ENCODE measurements at places on chromosomes 6 and 20.

DNA sequence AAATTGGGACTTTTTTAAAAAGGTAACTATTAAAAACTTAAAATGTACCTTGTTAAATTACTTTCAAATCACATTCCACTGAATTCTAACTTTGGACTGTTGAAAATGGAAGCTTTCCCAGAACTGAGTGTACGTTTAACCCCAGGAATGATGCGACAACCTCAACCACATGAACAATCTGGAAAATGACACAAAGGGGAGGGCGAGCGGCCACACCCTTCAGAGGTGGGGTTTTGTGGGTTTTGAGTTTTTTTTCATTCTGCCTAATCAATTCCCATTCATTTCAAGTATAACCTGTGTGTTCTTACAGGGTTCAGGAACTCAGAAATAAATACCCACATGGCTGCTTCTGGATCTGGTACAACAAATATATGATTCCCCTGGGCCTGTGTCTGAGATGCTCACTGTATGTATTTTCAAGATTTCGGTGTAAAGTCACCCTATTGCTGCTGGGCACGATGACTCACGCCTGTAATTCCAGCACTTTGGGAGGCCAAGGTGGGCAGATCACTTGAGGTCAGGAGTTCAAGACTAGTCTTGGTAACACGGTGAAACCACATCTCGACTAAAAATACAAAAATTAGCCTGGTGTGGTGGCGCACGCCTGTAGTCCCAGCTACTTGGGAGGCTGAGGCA, 21.6 kb downstream of the CNKSR3 start:
- DNase-seq = no peak

DNA sequence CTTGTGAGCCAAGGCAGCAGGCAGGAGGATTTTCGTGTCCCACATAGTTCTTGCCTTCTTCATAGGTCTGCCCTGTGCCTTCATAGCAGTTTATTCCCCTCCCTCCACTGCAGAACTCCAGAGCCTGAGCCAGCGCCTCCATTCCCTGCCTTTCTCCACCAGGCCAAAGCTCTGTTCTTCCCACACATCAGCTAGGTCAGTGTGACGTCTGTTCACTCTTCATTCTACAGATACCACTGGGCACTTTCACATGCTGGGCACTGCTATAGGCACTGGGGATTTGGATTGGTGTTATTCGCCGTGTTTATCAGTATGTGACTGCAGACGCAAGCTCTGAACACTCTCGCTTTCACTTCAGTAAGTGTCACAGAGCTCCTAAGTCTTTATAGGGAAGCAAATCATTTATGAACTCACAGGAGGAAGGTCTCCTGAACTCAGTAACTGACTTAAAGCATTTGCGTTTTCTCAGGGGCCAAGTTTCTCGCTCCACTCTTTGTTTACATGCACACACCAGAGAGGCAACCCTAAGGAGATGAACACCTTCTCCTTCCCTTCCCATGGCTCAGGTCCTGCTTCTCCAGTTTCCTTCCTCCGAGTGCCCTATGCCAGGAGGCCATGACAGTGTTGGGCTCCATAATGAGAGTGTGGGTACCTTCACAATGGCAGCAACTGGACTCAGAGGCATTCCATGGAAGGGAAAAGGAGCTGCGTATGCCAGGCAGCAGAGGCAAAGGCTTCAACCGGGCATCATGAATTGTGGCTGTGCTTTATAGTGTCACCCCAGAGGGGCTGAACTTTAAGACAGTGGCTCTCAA, 6.3 kb upstream of the APMAP start:
- DNase-seq = no peak

GRCh38 chr6:158257781-158258180, 54.5 kb upstream of the TULP4 start:
- DNase-seq = no peak

- peak; percentile 15 for DNase-seq
Measured at GRCh38 chr6:11712760-11713159, 65.8 kb downstream of the ADTRP start.

GRCh38 chr6:137044366-137045221, at the start of gene IL20RA:
IL20RA (minus strand) TSS chr6:137044965; CDS start chr6:137044728, 237 bp downstream.
- DNase-seq = no peak

- no peak for DNase-seq
Measured at GRCh38 chr20:2195614-2196013, 94.0 kb downstream of the STK35 start.

DNA sequence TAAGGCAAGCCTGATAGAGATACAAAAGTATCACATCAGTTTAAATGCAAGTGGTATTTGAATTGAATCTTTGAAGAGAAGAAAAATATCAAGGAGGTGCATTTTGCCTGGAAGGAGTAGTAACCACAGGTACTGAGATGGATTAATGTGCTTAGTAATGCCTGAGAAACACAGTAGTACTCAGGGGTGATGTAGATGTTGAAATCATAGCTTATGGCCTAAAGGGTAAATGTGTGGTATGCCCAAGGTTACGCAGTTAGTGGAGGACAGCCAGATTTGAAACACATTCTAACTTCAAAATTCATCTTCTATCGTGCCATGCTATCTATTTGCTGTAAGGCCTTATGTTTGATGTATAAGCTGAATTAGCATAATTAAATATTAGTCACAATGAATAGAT, 55.9 kb downstream of the STXBP5 start:
- no peak for DNase-seq

GRCh38 chr20:46634528-46634927, 16.7 kb downstream of the SLC13A3 start:
- DNase-seq = no peak

DNA sequence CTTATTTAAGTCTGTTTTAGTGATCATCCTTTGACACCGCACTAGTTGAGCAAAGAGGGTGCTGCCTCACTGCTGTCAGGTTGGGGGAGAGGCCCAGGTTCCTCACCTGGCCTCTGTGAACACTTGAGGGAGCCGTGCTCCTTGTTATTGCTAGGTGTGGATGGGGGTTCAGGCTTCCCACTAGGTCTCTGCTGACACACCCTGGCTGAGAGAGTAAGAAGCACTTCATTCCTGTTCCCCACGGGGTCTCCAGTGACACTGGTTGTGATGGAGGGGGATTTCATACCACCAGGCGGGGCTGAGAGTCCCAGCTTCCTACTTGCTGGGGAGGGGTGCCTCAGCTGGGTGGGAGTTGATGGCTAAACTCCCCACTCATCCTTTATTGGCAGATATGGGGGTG, 11.1 kb upstream of the NOTCH4 start:
- DNase-seq = no peak

DNA sequence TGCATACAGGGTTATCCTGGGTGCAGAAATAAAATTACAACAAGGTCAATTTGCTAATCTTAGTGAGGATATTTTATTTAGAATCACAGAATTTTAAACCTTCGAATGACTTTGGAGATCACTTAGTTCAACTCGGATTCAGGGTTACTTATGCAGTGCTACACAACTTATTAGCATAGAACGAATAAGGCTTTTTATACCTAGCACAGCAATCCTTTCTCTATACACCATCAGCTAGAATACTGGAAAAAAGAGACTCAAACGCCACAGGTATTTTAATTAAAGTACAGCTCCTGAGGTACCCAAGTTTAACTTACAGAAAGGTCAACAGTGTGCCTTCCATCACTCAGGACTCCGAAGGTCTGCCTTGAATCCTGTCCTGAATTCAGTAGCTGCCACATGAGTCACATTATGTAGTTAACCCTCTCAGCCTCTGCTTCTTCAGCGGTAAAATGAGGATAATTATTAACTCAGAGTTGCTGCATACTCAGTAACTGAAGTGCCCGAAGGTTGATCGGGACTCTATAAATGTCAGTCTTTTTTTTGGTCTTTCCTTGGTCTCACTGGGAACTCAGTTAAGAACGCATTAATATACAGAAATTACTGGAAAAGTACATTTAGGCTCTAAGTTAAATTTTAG, 6.0 kb upstream of the QKI start:
- DNase-seq = no peak

GRCh38 chr6:41066867-41067304, 5.3 kb downstream of the OARD1 start:
- peak; percentile 72 for DNase-seq

DNA sequence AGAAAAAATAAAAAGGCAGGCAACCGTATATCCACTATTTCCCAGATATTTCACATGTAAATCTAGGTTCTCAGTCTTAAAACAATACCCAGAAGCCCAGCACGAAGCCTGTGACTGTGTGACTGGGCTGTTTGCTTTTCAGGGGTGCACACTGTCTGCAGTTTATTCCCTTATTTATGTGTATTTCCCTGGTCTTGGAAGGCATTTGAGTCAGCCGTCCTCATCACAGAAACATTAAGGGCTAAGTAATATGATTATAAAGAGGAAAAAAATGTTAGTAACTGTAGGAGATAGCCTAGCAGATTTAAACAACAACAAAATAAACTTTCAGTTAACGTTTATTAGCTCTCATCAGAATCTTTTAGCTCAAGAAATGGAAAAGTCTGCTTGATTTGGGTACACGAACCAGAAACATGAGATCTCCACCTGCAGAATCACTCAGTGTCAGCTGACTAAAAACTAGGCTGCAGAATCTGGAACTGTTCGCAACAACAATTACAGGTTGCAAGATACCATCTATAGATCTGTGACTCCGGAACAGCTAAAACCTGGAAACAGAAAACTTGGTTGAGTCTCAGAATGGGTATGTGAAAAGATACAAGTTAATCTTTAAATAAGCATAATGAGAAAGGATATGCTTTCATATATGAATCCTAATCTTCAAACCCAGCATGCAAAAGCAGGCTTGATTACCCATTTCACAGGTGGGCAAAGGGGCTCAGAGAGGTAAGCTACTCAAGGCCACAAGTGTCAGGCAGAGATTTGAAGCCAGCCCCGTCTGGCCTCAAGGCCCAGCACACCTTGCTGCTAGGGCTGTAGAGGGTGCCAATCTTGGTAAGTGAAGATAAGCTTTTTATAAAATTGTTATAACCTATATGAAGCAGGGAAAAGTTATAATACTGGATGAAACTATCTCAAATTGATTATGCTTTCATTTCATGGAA, 21.1 kb downstream of the GCLC start:
- DNase-seq = no peak

DNA sequence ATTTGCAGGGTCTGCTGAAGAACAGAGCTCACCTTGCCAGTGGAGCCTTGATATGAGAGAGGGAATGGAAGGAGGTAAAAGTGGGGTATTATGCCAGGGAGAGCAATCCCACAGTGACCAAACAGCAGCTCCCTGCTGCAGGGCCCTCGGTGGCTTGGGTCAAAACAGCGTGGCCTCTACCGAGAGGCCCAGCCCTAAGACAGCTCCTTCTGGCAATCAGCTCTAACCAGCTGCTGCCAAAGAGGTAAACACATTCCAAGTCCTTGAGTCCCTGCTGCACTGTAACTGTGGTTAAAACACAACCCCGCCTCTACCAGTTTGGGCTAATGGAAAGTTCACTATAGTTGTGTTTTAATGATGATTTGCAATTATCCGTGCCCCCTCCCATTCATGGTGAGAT, 1.4 kb upstream of the DAAM2 start:
- no peak for DNase-seq

DNA sequence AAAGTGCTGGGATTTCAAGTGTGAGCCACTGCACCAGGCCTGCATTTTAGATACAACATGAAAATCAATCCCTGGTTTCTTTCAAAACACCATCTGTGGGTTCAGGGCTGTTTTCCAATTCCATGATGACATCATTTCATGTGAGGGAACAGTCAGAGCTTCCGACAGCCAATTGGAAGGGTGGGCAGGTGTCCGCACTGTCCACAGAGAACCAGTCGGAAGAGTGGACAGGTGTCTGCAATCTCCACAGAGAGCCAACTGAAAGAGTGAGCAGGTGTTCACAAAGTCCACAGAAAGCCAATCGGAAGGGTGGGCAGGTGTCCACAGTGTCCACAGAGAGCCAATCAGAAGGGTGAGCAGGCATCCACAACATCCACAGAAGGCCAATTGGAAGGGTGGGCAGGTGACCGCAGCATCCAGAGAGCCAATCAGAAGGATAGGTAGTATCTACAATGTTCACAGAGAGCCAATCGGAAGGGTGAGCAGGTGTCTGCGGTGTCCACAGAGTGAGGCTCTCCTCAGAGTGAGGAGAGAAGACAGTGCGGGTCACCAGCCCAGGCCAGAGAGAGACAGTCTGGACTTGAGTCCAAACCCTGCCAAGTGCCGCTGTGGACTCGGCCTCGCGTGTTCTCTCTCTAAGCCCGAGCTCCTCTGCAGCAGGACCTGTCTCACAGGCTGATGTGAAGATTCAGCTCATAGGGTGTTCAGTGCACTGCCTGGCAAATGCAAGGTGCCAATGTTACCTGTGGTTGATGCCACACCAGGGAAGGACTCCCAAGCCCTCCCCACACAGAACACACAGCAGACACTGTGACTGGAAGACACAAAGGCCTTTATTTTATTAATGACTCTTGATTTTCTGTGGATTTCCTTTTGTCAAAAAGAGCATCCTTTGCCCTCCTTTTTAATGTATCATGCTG, 57.3 kb downstream of the DLL1 start:
- DNase-seq = no peak

- DNase-seq = peak; percentile 96
Measured at GRCh38 chr6:100257793-100258395, 206.8 kb downstream of the SIM1 start.

DNA sequence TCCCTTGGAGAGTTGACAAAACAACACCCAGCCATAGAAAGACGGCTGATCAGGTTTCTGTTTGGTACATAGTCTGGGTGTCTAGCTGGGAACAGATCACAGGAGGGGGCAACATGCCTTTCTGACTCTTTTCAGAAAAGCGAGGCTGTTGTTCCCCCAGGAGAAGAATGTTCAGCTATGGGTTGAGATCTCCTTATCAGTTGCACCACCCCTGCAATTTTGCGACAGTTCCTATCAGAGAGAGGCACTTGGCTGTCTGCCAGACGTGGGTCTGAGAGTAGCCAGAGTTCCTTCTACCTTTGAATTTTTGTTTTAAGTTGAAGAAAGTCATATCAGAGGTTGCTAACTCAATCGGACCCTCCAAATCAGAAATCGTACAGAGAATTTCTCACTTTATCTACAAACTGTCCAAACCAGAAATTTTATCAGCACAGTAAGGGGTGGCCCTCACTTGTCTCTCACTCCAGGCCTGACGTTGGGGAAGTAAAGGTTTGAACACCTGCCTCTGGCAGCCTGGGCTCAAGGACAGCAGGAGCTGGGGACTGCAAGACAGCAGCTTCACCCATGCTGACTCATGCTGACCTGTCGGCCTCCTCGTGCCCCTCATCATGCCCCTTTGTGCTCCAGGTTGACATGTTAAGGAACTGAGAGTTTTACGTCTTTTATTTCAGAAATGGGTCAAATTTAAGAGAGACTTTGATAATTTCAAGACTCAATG, 42.3 kb downstream of the TMC2 start:
- no peak for DNase-seq

GRCh38 chr20:63091901-63092659, 85.3 kb upstream of the BHLHE23 start:
- no peak for DNase-seq

- no peak for DNase-seq
Measured at GRCh38 chr6:41677124-41677921, 39.1 kb downstream of the MDFI start.

DNA sequence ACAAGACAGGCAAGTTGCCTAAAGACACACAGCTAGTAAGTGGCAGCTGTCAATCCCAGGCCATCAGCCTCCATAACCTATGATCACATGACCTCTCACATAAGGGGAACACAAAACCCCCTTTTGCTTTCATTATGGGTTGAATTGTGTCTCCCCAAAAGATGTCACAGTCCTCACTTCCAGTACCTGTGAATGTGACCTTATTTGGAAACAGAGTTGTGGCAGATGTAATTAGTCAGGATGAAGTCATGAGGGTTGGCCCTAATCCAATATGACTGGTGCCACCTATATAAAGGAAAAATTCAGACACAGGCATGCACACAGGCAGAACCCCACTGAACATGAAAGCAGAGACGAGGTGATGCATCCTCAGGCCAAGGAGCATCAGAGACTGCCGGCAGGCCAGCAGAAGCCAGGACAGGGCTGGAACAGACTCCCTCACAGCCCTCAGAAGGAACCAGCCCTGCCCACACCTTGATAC, 33.6 kb downstream of the GFOD1 start:
- no peak for DNase-seq

- DNase-seq = no peak
Measured at GRCh38 chr6:133591275-133591674, 297.6 kb upstream of the TCF21 start.
